Activated CD4-positive, CD25-positive, alpha-beta regulatory T cell treated with anti-CD3 and anti-CD28 coated beads, Interleukin-2, amount 50 U/mL, for 72 hours (primary cell): ENCODE measurements at places on chromosomes 4 and X.

DNA sequence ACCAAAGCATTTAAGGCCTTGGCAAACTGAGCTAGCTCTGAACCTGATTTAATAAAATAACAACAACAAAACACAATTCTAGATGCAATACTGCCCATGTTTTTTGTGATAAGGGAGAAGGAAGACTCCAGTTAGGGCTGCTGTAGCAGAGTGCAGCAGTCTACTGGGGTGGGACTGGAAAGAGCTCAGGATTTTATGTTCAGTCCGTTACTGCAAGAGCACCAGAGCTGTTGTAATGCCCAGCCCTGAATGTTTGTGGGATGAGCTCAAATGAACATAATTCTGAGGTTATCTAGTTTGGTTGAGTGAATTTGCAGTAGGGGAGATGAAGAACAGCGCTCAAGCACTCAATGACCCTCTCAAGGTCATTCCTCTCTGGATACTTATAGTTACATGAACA lies 743.8 kb downstream of the FAT4 start:
- DNase-seq: no peak

DNA sequence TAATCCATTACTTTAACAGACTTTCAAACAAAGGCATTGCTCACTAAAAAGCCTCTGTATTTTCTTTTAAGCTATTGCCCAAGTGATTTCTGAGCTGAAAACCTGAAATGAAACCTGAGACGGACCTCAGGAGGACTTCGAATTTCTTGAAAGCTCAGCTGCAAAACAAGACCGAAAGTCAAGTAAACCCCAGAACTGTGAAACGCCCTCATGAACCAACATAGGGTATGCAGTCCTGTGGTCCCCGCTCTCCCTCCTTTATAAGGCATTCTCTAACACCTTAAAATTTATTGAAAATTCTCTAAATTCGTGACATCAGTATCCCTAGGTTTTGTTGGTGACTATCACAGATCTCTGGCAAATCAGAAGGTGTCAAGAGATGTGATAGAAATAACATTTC lies 91.8 kb downstream of the SHISA3 start:
- DNase-seq: no peak

- no peak for DNase-seq
Observed at GRCh38 chr4:147928400-147928799, 196.5 kb downstream of the ARHGAP10 start.

GRCh38 chr4:54482529-54483200 lies 175.1 kb upstream of the KIT start:
- DNase-seq: no peak

DNA sequence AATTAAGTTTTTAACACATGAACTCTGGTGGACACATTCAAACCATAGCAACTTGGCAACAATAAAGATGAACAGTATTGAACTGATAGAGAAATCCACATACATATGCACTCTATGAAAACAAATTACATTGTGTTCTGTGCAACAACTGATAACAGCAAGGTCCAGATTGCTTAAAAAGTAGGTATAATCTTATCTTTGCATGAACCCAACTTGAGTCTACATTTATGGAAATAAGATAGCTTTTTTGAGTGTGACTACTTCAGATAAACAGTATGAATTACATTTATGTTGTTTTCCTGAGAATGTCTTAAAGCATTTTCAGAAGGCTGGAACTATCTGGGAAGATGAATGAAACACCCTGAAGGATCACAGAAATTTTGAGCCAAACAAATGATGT lies 212.6 kb upstream of the GK2 start:
- no peak for DNase-seq

GRCh38 chr4:55575513-55575912 lies 16.5 kb downstream of the PDCL2 start:
- no peak for DNase-seq

- no peak for DNase-seq
Observed at GRCh38 chrX:135275973-135276372, 24.1 kb downstream of the ETDA start.
